ENCODE measurements at places on chromosomes 4 and X.

DNA sequence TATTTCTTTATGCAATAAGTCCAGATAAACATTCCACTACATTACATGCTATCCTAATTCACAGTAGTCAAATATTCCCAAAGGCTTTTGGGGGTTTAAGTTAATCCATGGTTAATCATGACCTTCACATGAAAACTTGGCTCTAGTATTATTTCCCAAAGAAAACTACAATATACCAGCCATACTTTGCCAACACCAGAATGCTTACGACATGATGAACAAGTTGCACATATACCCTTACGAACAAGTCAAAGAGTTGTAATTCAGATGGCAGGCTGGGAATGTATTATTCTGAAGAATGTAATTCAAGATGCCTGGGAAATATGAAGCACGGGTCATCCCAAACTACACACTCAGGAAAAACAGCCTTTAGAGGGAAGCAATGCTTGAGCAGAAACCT lies 499.6 kb downstream of the PPARGC1A start:
- H3K4me3 ChIP-seq, result no peak overlapping the region
- H3K27me3 ChIP-seq, result no peaks in the 10 kb centered on the region
- H3K27ac ChIP-seq, result no peak overlapping the region
- no peaks in the 10 kb centered on the region for H3K4me1 ChIP-seq

DNA sequence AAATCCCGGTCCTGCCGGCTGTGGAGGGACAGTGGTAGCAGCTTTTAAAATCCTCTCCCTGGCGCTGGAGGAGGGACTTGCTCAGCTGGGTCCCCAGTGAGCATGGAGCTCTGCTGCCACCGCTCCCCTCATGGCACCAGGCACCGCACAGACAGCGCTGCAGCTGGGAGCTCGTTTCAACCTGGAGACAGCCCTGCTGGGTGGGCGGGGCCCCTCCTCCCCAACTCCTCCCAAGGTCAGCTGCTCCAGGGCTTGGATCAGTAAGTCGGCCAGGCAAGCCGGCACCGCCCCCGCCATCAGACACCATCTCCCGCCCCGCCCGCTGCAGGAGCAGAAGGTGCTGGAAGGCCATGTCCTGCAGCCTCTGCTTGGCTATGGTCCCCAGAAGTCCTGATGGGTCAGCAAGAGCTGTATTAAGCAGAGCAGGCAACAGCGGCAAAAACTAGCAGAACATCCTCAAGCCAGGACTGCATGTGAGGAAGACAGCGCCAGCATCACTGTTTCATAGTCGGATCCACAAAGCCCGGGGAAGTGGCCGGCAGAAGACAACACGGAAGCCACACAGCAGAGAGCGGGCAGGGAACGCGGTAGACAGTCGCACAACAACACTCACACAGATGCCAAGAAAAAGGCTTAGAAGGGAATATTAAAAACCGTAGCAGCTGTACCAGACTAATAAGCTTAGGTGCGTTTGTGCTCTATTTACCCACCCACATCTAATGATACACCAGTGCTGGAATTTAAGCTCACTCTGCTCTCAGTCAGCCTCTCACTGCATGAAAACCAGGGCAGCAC lies 16.2 kb downstream of the ZFYVE28 start:
- H3K27ac ChIP-seq, result no peak overlapping the region

DNA sequence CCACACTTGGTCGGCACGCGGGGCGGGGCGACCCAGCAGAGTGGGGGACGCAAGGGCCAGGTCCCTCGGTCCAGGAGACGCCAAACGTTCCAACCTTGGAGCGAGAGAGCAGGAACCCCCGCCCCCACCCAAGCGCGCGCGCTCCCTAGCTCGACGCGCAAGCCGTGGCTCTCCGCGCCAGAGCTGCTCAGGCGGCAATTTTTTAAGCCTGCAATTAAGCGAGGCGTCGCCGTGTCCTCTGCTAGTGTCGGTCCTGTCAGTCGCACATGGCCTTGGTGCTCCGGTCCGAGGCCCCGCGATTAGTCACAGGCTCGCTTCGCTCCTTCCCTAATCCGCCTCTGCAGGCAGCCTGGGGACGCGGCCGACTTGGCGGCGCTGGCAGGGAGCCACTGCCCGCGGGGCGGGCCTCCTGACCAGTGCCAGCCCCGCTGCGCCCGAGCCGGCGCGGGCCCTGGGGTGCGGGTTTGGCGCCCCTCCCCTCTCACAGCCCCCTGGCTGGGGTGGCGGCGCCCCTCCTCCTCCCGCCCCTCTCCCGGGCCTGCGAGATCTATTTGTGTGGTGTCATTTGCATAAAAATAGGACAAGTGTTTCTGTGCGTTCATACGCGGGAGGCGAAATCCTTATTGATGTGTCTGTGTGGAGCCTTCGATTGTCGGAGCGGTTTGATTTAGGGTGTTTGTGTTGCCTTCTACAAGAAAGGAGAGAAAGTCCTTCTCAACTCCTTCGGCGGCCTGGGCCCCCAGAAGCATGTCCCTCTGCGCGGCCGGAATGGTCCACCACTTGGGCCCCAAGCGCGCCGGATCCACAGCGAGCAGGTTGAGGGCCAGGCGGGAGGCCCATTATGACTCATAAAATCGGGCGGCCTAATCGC lies 9.8 kb upstream of the BCOR start:
- peak overlapping the region; percentile 90 for H3K27ac ChIP-seq
- no peak for DNase-seq
- no peaks in the 10 kb centered on the region for H3K27me3 ChIP-seq
- H3K4me1 ChIP-seq, result peaks cover 8% of the 10 kb centered on the region
- no peaks in the 10 kb centered on the region for H3K36me3 ChIP-seq
- H3K4me3 ChIP-seq, result peak overlapping the region; percentile 50

DNA sequence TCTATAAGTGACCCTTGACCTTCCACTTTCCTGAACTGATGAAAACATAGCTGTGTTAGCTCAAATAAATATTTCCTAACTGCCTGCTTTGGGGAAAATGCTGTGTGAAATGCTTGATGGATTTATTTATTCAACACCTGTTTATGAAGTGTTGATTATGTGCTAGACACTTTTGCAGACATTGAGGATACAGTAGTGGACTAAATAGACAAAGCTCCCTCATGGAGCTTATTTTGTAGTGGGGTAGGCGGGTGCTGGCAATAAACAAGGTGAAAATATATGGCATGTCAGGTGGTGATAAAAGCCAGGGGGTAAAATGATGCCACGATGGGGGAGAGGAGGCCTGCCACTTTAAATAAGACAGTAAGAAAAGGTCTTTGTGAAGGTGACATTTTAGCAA lies 50.2 kb upstream of the TLR3 start:
- no peak overlapping the region for H3K27ac ChIP-seq
- H3K36me3 ChIP-seq, result no peaks in the 10 kb centered on the region
- no peak for DNase-seq

DNA sequence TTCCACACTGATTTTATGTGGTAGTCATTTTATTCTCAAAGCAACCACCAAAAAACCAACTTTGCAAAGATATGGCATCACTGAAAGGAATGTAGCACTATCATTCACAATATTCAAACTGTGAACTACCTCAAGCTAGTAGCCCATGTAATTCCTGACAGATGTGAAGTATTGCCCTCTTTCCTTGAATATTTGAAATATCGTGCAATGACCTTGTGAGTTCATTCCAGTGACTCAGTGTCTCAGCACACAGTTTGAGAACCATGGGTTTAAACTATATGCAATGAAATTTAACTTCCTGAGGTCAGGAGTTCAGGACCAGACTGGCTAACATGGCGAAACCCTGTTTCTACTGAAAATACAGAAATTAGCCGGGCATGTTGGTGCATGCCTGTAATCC lies 20.9 kb upstream of the IQCM start:
- no peak overlapping the region for H3K27ac ChIP-seq
- no peak overlapping the region for H3K4me3 ChIP-seq
- no peak for DNase-seq
- no peaks in the 10 kb centered on the region for H3K4me1 ChIP-seq
- H3K27me3 ChIP-seq, result no peaks in the 10 kb centered on the region

DNA sequence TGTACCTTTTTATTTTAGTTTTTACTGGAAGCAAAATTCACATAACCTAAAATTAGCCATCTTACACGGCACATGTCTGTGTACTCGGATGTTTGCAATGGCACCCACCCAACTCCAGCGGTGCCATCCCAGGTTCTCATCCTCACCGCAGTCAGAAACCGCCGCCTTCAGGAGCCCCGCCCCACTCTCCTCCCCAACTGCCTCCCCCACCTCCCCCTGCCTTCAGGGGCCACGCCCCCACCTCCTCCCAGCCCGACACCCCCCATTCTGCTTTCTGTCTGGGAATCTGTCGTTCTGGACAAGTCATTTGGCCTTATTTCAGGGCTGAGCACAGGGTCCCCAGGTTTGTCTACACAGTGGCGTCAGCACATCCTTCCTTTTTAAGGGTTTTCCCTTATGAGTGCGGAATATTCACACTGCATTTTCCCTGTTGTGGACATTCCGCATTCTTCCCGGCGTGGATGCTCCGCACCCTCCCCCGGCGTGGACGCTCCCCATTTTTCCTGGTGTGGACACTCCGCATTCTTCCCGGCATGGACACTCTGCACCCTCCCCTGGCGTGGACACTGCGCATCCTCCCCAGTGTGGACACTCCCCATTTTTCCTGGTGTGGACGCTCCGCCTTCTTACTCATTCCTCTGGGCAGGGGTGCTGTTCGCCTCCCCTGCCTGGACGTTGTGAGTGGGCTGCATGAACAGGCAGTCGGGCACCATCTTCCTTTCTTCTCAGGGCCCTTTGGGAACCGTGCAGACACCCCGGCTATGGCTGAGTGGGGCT lies 135.4 kb upstream of the NKX1-1 start:
- no peaks in the 10 kb centered on the region for H3K36me3 ChIP-seq

DNA sequence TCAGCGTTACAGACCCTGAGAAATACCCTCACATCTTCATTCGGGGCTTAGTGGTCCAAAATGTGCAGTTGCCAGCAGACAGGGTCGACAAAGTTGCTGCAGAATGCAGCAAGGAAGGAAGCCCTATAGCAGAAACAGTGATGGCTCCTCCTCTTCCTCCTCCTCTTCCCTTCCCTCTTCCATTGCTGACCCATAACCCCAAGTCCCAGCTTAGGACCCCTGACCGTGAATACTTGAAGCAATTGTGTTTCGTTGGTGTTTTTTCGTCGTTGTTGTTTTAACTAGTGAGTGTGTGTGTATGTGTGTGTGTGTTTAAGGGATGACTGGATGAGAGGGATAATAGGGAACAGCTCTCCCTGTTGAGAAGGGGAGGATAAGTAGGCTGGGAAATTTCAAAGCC lies 69.5 kb downstream of the SLAIN2 start:
- no peaks in the 10 kb centered on the region for H3K4me1 ChIP-seq
- no peaks in the 10 kb centered on the region for H3K27me3 ChIP-seq
- no peak overlapping the region for H3K4me3 ChIP-seq
- no peak overlapping the region for H3K27ac ChIP-seq
- H3K36me3 ChIP-seq, result no peaks in the 10 kb centered on the region

DNA sequence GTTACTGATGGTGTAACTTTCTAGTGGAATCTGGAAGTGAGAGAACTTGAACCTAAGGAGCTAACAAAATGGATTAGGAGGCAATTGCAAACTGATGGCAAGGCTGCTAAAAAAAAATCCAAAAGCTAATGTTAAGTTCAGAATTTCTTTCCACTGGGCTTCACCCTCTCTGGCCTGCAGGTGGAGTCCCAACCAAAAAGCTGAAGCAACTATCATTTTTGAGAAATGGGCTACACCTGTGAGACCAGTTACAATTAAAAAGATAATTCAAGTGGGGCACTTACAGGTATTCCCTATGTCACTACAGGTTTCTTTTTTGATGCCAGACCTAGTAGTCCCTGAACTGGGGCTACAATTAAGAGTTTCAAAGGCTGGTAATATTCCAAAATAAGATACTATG lies 142.1 kb upstream of the FTHL17 start:
- H3K36me3 ChIP-seq, result no peaks in the 10 kb centered on the region
- H3K27ac ChIP-seq, result no peak overlapping the region
- H3K4me1 ChIP-seq, result no peaks in the 10 kb centered on the region
- no peak for DNase-seq
- H3K27me3 ChIP-seq, result no peaks in the 10 kb centered on the region

- no peak overlapping the region for H3K27ac ChIP-seq
- H3K4me3 ChIP-seq, result no peak overlapping the region
- no peaks in the 10 kb centered on the region for H3K4me1 ChIP-seq
- H3K27me3 ChIP-seq, result 0 out of 2 replicates have a peak, but pooled peaks cover 2% of the 10 kb centered on the region
- no peak for DNase-seq
Observed at GRCh38 chrX:70921709-70922352, 9.1 kb downstream of the SLC7A3 start.

DNA sequence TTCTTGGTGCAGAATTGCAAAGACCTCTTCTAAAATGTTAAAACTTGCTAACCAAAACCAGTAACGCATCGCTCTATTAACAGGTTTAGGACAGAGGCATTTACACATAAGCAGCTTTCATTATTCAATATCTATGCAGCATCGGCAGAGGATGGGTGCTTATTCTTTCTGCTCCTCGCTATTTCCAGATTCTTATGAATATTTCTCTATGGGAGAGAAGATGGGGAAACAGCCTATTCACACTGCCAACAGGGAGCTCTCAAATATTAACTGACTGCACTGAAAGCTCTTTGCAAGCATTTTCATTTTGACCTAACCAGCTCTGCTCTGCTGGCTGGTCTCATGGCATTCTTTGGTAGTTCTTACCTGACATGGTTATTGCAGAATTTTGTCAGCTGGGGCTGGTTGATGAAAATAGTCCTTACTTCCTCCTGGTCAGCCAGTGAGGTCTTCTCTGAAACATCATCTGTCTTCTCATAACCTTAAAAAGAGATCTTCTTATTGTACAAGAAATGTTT lies 30.2 kb downstream of the ATP8A1 start:
- no peaks in the 10 kb centered on the region for H3K36me3 ChIP-seq
- no peaks in the 10 kb centered on the region for H3K4me1 ChIP-seq
- no peak for DNase-seq
- no peak overlapping the region for H3K27ac ChIP-seq
- no peak overlapping the region for H3K4me3 ChIP-seq

DNA sequence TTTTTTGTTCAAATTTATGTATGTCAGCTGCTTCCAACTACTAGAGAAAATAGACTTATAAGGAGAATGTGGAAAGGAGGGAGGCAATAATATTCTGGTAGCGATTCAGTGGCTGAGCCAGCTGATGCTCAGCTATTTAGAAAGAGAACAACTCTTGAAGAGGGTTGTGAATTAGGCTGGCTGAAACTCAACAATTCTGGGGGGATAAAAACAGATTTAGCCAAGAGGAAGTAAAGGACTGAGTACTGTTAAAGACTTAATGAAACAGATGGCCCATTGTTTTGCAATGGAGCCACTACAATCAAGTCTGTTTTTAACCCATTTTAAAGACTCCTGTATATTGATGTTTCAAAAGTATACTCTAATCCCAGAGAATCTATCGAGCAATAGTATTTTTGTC lies 1058.9 kb downstream of the C4orf33 start:
- H3K4me3 ChIP-seq, result no peak overlapping the region
- no peaks in the 10 kb centered on the region for H3K36me3 ChIP-seq
- no peaks in the 10 kb centered on the region for H3K4me1 ChIP-seq
- H3K27ac ChIP-seq, result no peak overlapping the region
- H3K27me3 ChIP-seq, result no peaks in the 10 kb centered on the region

DNA sequence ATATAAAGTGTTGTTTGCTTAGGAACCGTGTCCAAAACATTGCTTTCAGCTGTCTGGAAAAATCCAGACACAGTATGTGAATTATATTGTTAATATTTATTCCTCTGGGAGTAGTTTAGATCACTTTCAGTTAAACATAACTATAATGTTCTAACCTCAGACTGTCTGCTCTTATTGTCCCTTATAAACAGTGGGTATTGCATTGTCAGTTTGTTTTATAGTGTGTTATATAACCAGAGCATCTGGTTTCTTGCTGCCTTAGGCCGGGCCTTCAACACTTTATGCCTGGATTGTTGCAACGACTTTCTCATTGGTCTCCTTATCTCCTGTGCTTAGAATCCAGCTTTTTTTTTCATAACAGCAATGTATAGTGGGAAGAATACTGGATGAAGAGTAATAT lies 26.4 kb downstream of the ATG4A start:
- H3K4me1 ChIP-seq, result no peaks in the 10 kb centered on the region
- no peak for DNase-seq
- no peaks in the 10 kb centered on the region for H3K36me3 ChIP-seq
- no peak overlapping the region for H3K4me3 ChIP-seq
- no peak overlapping the region for H3K27ac ChIP-seq

GRCh38 chrX:54181202-54181953 lies 1.7 kb downstream of the FAM120C start:
- DNase-seq, result no peak
- H3K27me3 ChIP-seq, result no peaks in the 10 kb centered on the region

Data from Panc1 (cell line).